ENCODE measurements at places on chromosomes 4 and X. TPM values are rescaled to one million over a fixed set of nuclear protein-coding genes. Genes with fewer than 3 reads are reported as not detected.

DNA sequence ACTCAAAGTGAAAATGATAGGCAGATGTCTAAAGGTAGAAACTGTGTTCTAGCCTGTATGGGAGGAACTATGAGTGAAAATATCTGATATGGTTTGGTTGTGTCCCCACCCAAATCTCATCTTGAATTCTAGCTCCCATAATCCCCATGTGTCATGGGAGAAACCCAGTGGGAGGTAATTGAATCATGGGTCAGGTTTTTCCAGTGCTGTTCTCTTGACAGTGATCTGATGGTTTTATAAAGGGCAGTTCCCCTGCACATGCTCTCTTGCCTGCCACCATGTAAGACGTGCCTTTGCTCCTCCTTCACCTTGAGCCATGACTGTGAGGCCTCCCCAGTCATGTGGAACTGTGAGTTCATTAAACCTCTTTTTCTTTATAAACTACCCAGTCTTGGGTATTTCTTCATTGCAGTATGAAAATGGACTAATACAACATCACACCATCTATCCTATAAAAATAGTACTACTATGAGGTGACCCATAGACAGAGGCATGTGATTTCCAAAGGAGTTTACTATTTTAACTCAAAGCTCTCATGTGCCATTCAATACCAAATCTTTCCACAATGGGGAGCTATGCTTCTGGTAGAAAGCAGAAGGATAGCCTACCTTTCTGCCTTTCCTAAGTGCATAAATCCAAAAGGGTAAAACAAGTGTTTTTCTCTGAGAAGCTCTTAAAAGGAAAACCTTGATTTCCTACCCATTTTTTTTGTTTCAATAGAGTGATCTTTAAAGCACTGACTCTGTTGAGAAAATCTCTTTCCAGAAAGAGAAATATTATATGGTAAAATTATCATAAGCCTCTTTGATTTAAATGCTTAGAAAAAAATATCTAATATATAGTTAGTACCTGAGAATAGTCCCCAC lies 38.8 kb downstream of the SEC31A start:
- peaks cover 90% of the 10 kb centered on the region for H3K36me3 ChIP-seq
- no peaks in the 10 kb centered on the region for H3K27me3 ChIP-seq
- no peak overlapping the region for H3K27ac ChIP-seq
- H3K4me3 ChIP-seq = no peak overlapping the region

The UGT2B15 gene
- total RNA-seq = 8.2 TPM

DNA sequence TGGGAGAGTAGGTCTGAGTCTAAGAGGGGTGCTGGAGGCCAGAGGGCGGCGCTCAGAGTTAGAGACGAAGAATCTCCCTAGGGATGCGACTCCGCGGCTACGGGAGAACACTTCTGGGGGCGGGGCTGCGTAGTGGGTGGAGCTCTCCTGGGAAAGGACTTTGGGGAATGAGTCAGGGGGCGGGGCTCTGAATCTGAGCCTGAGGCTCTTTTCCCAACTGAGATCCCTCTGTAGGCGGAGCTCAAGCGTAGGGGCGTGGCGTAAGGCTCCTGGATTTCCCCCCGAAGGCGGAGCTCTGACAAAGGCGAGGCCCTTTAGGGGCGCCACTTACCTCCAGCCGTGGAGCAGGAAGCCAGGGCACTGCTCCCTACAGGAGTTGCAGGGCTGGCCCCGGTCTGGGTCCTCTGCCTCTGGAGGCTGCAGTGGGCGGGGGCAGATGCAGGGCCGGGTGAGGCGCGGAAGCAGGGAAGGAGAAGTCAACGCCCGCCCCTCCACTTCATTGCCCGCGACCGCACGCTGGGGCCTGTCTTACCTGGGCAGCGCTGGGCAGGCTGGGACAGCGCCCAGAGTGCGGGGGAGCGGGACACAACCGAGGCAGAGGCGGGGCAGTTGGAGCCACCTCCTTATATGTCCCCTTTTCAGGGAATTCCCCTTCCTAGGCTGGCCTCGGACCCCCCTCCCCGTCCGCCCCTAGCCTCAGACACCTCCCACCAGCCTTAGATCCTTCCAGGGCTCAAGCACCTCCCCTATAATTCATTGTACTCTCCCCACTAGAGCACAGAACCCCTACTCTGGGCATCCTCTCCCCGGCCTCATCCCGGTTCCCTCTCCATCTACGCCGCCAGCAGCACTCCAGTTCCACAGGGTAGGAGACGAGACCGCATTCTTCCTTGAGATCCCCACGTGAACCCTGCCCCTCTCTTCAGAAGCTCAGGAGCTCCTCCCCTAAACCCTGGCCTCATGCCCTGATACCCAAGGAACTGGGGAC lies 1.6 kb downstream of the PRICKLE3 start:
- H3K27me3 ChIP-seq = no peaks in the 10 kb centered on the region
- H3K27ac ChIP-seq = no peak overlapping the region
- peaks cover 3% of the 10 kb centered on the region for H3K4me1 ChIP-seq
- DNase-seq = peak; percentile 63
- no peaks in the 10 kb centered on the region for H3K36me3 ChIP-seq

- H3K36me3 ChIP-seq = no peaks in the 10 kb centered on the region
- no peak for DNase-seq
- H3K4me1 ChIP-seq = no peaks in the 10 kb centered on the region
- no peaks in the 10 kb centered on the region for H3K27me3 ChIP-seq
- H3K27ac ChIP-seq = no peak overlapping the region
- H3K4me3 ChIP-seq = no peak overlapping the region
Observed at GRCh38 chr4:125266901-125267604, 47.7 kb upstream of the FAT4 start.

DNA sequence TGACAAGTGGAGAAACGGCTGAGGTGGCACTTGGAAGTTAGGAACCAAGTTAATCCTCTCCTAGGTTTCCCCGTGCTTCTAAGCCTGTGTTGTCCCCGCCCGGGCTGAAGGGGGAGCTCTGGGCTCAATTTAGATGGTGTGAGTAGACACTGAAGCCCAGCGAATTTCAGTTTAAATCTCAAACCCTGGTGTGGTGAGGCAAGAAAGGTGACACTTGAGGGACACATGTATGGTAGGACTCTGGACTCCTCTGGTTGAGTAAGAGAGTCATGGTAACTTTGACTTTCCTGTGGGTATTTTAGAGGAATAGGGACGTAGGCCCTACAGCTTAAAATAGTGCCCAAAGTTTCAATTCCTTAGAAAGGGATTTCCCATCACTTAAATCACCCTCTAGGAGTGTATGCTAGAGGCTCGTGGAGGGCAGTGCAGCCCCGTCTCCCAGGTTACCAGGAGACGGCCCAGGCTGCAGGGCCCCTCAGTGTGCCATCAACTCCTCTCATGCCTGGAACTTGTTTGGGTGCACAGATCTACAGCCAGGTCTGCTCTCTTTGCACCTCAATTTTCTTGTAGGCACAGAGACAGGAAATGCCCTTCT lies 24.0 kb downstream of the HAND2 start:
- no peak overlapping the region for H3K27ac ChIP-seq
- peaks cover 32% of the 10 kb centered on the region for H3K27me3 ChIP-seq
- no peaks in the 10 kb centered on the region for H3K36me3 ChIP-seq
- H3K4me1 ChIP-seq = peaks cover 13% of the 10 kb centered on the region
- H3K4me3 ChIP-seq = no peak overlapping the region

GRCh38 chr4:24840362-24840761 lies 45.0 kb downstream of the SOD3 start:
- H3K36me3 ChIP-seq = no peaks in the 10 kb centered on the region
- H3K4me1 ChIP-seq = peaks cover 7% of the 10 kb centered on the region
- DNase-seq = no peak
- H3K27ac ChIP-seq = no peak overlapping the region
- no peaks in the 10 kb centered on the region for H3K27me3 ChIP-seq

DNA sequence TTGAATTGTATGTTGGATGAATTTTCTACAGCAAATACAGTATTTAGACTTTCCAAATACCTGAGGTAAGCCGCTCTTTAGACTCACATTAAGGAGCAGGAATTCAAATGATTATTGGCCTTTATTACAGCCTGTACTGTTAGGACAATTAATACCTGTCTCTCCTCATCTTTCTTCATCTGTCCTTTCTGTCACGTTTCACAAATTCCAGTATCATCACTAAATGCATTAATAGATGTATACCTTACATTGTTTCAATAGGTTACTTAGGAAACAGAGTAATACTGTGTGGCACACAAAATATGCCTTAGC lies 1.2 kb downstream of the FAM241A start:
- H3K27ac ChIP-seq = peak overlapping the region; percentile 87
- no peaks in the 10 kb centered on the region for H3K36me3 ChIP-seq
- no peak for DNase-seq
- peak overlapping the region; percentile 98 for H3K4me3 ChIP-seq
- H3K27me3 ChIP-seq = no peaks in the 10 kb centered on the region

The PCDH19 gene
- 0.17 TPM for total RNA-seq

The CRMP1 gene
- total RNA-seq = 0.08 TPM

GRCh38 chr4:94548571-94548970 lies 96.8 kb downstream of the PDLIM5 start:
- H3K4me3 ChIP-seq = no peak overlapping the region
- DNase-seq = no peak
- H3K27me3 ChIP-seq = no peaks in the 10 kb centered on the region
- no peaks in the 10 kb centered on the region for H3K36me3 ChIP-seq

- H3K4me1 ChIP-seq = no peaks in the 10 kb centered on the region
- H3K4me3 ChIP-seq = no peak overlapping the region
- no peak for DNase-seq
- H3K27me3 ChIP-seq = no peaks in the 10 kb centered on the region
- no peak overlapping the region for H3K27ac ChIP-seq
- no peaks in the 10 kb centered on the region for H3K36me3 ChIP-seq
Observed at GRCh38 chr4:182242787-182243186, 415 bp upstream of the TENM3 start.

DNA sequence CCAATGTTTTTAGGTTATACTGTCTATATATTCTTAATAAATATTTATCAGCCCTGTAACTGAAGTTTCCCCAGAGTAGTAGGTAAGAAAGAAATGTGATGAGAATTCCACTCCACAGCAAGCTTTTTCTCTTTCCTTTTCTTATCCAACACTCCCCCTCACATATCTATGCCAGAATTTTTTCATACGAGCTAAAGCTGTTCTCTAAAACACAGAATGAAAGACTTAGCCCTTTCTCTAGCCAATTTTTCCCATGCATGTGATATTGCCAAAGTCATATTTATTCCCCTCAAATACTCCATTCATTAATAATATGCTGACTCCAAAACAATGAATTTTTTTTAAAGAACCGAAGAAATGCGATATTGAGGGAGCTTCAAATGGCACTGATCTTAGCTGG lies 32.3 kb downstream of the VEGFC start:
- no peak for DNase-seq
- no peaks in the 10 kb centered on the region for H3K27me3 ChIP-seq
- no peak overlapping the region for H3K27ac ChIP-seq

DNA sequence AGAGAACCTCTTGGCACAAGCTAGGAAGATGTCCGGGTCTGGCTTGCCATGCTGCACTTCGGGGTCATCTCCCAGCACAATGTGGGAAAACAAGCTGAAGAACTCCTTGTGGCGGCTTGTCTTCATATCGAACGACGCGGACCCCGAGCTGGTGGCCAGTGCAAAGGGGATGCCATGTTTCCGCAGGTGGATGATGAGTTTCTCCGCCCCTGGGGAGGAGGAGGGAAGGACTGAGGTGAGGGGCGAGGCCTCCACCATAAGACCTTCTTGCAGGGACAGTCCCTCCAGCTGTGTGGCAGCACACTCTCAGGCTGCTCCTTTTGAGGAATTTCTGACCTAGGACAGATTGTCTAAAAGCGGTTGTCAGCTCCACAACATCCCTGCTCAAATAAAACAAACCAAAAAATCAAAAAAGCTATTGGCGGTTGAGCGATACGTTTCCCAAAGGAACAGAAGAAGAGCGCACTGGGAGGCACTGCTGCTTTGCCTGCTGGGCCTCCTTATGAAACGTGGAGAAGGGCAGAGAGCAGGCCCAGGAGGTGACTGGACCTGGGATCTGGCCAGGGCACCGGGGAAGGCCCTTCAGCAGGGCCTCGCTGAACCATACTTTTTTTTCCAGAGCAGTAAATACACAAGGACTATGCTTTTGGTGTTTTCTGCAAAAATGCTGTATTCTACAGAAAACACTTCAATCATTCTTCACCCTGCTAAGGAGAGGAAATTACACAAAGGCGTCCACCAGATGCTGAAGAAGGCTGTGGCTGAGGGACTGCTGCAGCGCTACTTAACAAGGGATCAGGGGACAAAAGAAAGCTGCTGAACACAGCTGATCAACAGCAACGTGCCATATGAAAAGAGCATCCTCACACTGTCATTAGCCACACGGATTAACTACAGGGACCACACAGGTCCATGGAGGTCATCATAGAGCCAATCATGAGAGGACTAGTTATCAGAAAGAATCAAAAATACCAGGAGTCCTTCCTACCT lies 70.0 kb upstream of the STS start:
- no peaks in the 10 kb centered on the region for H3K27me3 ChIP-seq
- peaks cover 29% of the 10 kb centered on the region for H3K4me1 ChIP-seq
- H3K36me3 ChIP-seq = no peaks in the 10 kb centered on the region
- DNase-seq = no peak
- no peak overlapping the region for H3K4me3 ChIP-seq

The TMPRSS11F gene
- total RNA-seq = not detected

DNA sequence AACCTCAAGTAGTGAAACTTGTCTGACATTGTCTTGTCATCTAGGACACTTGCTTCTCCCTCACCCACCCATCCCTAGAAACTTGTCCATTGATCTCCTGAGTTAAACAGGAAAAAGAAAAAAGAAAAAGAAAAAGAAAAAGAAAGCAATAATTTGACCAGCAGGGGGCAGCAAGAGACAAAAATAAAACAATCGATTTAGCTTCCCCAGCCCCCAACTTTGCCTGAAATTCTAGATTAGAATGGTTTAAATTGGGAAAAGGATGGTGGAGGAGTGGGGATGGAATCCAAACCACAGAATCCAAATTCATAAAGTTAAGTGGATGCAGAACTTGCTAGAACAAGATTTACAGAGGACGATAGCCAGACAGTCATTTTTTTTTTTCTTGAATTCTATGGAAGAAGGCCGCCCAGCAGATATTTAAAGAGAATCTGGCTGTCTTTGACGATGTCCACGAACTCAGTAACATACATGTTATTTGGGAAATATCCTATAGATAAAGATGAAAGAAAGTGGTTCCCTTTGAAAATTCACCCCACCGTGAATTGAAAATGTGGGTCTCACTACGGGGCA lies 282.9 kb downstream of the USP46 start:
- no peak overlapping the region for H3K4me3 ChIP-seq
- H3K27me3 ChIP-seq = no peaks in the 10 kb centered on the region
- DNase-seq = no peak
- no peaks in the 10 kb centered on the region for H3K36me3 ChIP-seq

The RTL5 gene
- 0.84 TPM for total RNA-seq

DNA sequence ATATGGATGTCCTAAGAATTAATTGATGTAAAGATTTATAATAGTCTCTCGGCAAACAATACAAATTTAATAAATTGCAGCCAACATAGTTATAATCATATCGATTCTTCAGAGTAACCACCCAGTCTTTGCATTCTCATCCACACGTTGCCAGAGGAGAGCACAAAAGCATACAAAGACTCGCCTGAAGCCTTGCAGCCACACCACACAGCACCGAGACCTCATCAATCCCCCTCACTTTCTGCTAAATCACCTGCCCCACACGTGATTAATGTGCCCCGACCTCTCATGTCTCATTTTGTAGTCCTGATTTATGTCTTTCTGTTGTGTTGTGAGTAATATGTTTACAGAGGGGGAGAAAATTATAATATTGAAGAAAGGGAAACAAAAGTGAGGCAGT lies 510.4 kb downstream of the TRIML1 start:
- H3K4me3 ChIP-seq = no peak overlapping the region
- H3K4me1 ChIP-seq = no peaks in the 10 kb centered on the region
- H3K27me3 ChIP-seq = no peaks in the 10 kb centered on the region

The NAP1L5 gene
- 10.0 TPM for total RNA-seq
